ENCODE measurements at places on chromosomes 11 and 22.

- DNase-seq = no peak
Observed at GRCh38 chr11:78806214-78807004, 231.7 kb upstream of the NARS2 start.

GRCh38 chr22:41857155-41857859 lies 24.4 kb downstream of the SREBF2 start:
- peak; percentile 51 for DNase-seq

GRCh38 chr11:6418557-6419008 lies 311 bp downstream of the APBB1 start:
- no peak for DNase-seq

DNA sequence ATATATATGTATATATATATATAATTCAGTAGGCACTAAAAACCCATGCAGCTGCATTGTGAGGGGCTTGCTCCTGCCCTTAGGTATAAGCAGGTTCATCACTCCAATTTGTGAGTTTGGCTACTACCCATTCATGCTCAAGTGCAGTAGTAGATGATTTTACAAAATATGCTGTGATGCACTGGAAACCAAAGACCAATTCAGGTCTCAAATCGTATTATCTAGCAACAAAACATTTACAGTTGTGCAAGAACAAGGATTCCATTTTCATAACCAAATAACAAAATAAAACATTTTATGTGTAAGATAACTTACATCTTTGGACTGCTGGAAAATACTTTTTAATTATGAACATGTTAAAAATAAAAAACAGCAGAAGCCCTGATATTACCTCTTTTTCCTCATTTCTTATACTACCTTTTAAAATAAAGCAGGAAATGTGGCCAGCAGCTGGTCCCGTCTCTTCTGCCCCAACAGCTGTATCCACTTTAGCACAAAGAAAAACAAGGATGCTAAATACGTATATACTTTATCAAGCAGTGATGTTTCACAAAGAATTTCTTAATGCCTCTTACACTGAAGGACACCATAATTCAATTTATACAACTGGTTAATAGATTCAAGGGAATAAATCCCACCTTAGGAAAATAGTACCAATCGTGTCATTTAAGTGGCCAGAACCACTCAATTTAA lies 2.8 kb downstream of the CREBZF start:
- DNase-seq = no peak
